HFFc6 (cell line): ENCODE measurements at places on chromosomes 5 and 9.

DNA sequence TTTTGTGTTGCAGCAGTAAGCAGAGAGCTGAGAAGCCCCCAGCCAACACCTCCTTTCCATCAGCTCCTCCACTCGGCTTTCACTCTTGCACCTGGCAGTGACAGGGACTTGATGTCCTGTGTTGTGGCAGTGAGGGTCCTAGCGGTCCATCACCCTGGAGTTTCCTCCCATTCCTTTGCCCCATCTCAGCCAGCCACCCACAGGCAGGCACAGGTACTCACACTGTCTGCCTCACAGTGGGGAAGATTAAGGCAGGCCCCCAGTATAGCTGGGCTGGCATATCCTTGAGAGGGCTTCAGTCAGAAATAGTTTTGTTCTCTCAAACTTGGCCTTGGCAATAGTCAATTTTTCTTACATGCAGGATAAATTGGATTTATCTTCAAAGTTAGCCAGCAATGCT, 362.7 kb downstream of the GADD45G start:
- no peaks in the 10 kb centered on the region for H3K4me1 ChIP-seq
- H3K36me3 ChIP-seq, result no peaks in the 10 kb centered on the region; the same call in 1 of the 2 replicates
- no peak for DNase-seq
- H3K4me3 ChIP-seq, result no peak overlapping the region

- H3K36me3 ChIP-seq, result no peaks in the 10 kb centered on the region
- no peak for DNase-seq
- peaks cover 21% of the 10 kb centered on the region for H3K27me3 ChIP-seq
- no peak overlapping the region for H3K4me3 ChIP-seq
- H3K27ac ChIP-seq, result no peak overlapping the region
Measured at GRCh38 chr9:75198436-75198835, 110.1 kb downstream of the OSTF1 start.

GRCh38 chr5:174412941-174413340, 311.4 kb upstream of the MSX2 start:
- H3K27ac ChIP-seq, result no peak overlapping the region
- H3K4me3 ChIP-seq, result no peak overlapping the region
- no peaks in the 10 kb centered on the region for H3K27me3 ChIP-seq
- no peak for DNase-seq

- H3K4me3 ChIP-seq, result no peak overlapping the region
- peaks cover 23% of the 10 kb centered on the region for H3K4me1 ChIP-seq
- H3K36me3 ChIP-seq, result 0 out of 2 replicates have a peak, but pooled peaks cover 5% of the 10 kb centered on the region
- no peak for DNase-seq
- no peaks in the 10 kb centered on the region; the same call in 1 of the 2 replicates for H3K27me3 ChIP-seq
Measured at GRCh38 chr5:167688341-167689130, 602.9 kb upstream of the WWC1 start.

GRCh38 chr9:68887232-68887631, 126.7 kb downstream of the PRKACG start:
- H3K4me3 ChIP-seq, result no peak overlapping the region
- peaks cover 2% of the 10 kb centered on the region; the same call in 1 of the 2 replicates for H3K27me3 ChIP-seq
- H3K4me1 ChIP-seq, result no peaks in the 10 kb centered on the region

DNA sequence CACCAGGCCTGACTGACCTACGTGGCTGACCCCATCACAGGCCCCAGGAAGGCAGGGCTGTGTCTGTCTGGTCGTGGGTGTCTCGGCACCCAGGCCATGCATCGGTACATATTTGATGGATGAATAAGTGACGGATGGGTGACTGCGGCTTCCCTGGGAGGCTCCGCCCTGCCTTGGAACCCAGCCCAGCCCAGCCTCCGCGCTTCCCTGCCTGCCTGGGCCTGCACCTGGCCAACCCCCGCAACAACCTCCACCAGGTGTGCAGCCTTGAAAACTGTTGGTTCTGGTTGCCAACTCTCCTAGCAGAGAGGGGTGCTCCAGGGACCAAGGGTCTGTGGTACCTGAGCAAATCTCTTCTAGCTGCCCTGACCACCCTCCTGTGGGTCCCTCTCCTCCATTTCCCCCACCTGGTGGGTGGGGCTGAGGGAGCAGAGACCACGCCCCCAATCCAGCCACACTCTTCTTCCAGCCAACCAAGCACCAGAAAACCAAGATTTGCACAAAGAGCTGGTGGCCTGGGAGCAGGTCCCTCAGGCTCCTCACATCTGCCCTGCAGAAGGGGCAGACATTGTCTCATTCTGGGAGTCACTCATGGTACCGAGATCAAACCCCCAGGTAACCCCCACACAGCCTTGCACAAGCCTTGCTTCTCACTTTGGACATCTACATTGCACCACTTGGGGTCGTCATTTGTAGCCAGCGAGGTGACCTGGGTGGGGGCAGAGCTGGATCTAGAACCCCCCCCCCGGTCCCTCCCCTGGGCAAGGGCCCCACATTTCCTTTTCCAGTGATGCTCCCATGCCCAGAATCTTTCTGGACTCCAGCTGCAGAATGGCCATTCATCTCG, 100.6 kb upstream of the IER5L start:
- no peaks in the 10 kb centered on the region for H3K36me3 ChIP-seq
- no peak overlapping the region for H3K4me3 ChIP-seq
- H3K4me1 ChIP-seq, result peaks cover 19% of the 10 kb centered on the region
- H3K27ac ChIP-seq, result no peak overlapping the region
- peaks cover 7% of the 10 kb centered on the region for H3K27me3 ChIP-seq

GRCh38 chr9:123712399-123712798, 217.5 kb downstream of the DENND1A start:
- no peaks in the 10 kb centered on the region for H3K36me3 ChIP-seq
- peaks cover 4% of the 10 kb centered on the region; the same call in 1 of the 2 replicates for H3K27me3 ChIP-seq
- peak; percentile 4 for DNase-seq
- no peak overlapping the region for H3K4me3 ChIP-seq
- peaks cover 32% of the 10 kb centered on the region for H3K4me1 ChIP-seq

DNA sequence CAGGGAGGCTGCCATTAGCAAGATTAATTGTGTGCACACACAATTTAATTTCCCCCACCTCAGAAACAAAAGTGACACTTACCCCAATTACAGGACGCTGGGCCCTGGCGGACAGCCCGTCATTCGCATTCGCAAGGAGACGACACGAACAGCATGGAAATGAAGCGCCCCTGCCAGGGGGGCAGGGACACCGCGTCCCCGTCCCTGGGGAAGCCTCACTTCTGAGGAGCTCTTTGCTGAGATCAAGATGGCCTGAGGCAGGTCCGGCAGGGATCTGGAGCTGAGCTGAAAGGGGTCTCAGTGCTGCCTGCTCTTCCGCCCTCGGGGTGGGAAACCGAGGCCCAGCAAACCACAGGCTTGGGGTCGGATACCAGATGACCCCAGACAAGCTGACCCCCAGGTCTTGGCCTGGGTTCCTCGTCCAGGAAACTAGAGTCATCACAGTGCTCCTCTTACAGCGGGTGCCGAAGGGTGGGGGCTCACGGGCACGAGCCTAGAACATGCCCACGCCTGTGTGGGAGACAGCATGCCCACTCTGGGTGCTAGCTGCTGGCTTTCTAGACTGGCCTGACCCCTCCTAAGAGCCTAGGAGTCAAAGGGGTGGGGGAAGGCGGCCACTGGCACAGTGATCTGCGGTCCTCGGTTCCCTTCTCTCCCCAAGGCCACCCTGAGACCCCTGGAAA, 103.2 kb downstream of the VAV2 start:
- H3K27me3 ChIP-seq, result peaks cover 4% of the 10 kb centered on the region; the same call in 1 of the 2 replicates
- no peak overlapping the region for H3K4me3 ChIP-seq
- no peak for DNase-seq
- peaks cover 7% of the 10 kb centered on the region for H3K4me1 ChIP-seq
- H3K36me3 ChIP-seq, result no peaks in the 10 kb centered on the region
- no peak overlapping the region for H3K27ac ChIP-seq

- no peak overlapping the region for H3K27ac ChIP-seq
- H3K36me3 ChIP-seq, result no peaks in the 10 kb centered on the region
- DNase-seq, result no peak
- no peak overlapping the region for H3K4me3 ChIP-seq
- no peaks in the 10 kb centered on the region for H3K27me3 ChIP-seq
- H3K4me1 ChIP-seq, result no peaks in the 10 kb centered on the region
Measured at GRCh38 chr9:119861842-119862241, 492.6 kb upstream of the BRINP1 start.

DNA sequence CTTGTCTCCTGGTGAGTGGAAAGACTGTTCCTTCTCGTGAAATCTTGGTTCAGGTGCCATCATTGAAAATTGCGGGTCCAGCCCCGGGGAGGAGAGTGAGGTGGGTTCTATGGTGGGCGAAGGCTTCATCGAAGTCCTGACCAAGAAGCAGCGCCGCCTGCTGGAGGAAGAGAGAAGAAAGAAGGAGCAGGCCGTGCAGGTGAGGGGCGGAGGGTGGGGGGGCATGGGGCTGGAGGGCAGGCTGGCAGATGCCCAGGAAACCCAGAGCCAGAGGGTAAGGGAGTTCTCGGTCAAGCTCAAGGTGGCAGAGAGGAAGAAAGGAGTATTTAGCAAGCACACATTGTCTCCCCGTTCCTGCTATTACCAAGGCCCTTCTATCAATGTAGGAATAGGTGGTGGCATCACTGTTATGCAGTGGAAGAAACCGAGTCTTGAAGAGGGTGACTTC, 24.3 kb upstream of the POMT1 start:
- H3K36me3 ChIP-seq, result peaks cover 13% of the 10 kb centered on the region; the same call in 1 of the 2 replicates
- DNase-seq, result no peak
- H3K27ac ChIP-seq, result 0 out of 2 replicates have a peak overlapping the region, but pooled peaks have one; percentile 4
- H3K4me1 ChIP-seq, result no peaks in the 10 kb centered on the region
- peaks cover 11% of the 10 kb centered on the region for H3K27me3 ChIP-seq
- no peak overlapping the region for H3K4me3 ChIP-seq

GRCh38 chr5:138601444-138601843, 26.2 kb upstream of the HSPA9 start:
- H3K36me3 ChIP-seq, result no peaks in the 10 kb centered on the region
- peak overlapping the region; percentile 70 for H3K27ac ChIP-seq
- H3K4me3 ChIP-seq, result no peak overlapping the region
- H3K27me3 ChIP-seq, result peaks cover 28% of the 10 kb centered on the region
- peaks cover 11% of the 10 kb centered on the region for H3K4me1 ChIP-seq
- DNase-seq, result peak; percentile 79

- no peaks in the 10 kb centered on the region for H3K36me3 ChIP-seq
- H3K4me1 ChIP-seq, result no peaks in the 10 kb centered on the region
- DNase-seq, result no peak
Measured at GRCh38 chr5:139976703-139977102, 66.4 kb downstream of the NRG2 start.

- peaks cover 4% of the 10 kb centered on the region; the same call in 1 of the 2 replicates for H3K4me1 ChIP-seq
- no peaks in the 10 kb centered on the region for H3K36me3 ChIP-seq
- DNase-seq, result no peak
- H3K4me3 ChIP-seq, result no peak overlapping the region
- H3K27me3 ChIP-seq, result peaks cover 3% of the 10 kb centered on the region; the same call in 1 of the 2 replicates
- H3K27ac ChIP-seq, result no peak overlapping the region
Measured at GRCh38 chr5:10866913-10867312, 105.9 kb upstream of the DAP start.

- no peak for DNase-seq
- H3K27ac ChIP-seq, result no peak overlapping the region
- no peaks in the 10 kb centered on the region for H3K4me1 ChIP-seq
- H3K27me3 ChIP-seq, result no peaks in the 10 kb centered on the region
- no peaks in the 10 kb centered on the region for H3K36me3 ChIP-seq
- H3K4me3 ChIP-seq, result no peak overlapping the region
Measured at GRCh38 chr5:54103871-54104270, 206.5 kb downstream of the ARL15 start.

DNA sequence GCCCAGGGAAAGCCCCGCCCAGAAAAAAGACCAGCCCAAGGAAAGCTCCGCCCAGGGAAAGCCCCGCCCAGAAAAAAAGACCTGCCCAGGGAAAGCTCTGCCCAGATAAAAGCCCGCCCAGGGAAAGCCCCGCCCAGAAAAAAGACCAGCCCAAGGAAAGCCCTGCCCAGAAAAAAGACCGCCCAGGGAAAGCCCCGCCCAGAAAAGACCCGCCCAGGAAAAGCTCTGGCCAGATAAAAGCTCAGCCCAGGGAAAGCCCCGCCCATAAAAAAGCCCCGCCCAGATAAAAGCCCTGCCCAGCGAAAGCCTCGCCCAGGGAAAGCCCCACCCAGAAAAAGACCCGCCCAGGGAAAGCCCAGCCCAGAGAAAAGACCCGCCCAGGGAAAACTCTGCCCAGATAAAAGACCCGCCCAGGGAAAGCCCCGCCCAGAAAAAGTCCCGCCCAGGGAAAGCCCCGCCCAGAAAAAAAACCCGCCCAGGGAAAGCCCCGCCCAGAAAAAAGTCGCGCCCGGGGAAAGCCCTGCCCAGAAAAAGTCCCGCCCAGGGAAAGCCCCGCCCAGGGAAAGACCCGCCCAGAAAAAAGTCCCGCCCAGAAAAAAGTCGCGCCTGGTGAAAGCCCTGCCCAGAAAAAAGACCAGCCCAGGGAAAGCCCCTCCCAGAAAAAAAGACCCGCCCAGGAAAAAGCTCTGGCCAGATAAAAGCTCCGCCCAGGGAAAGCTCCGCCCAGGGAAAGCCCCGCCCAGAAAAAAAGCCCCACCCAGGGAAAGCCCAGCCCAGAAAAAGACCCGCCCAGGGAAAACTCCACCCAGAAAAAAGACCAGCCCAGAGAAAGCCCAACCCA, 11.9 kb downstream of the GRIN1 start:
- peaks cover 1% of the 10 kb centered on the region for H3K27me3 ChIP-seq
- H3K27ac ChIP-seq, result no peak overlapping the region
- DNase-seq, result peak; percentile 17
- H3K36me3 ChIP-seq, result no peaks in the 10 kb centered on the region
- H3K4me1 ChIP-seq, result no peaks in the 10 kb centered on the region
- H3K4me3 ChIP-seq, result no peak overlapping the region

GRCh38 chr9:93216073-93216365, 32.1 kb downstream of the WNK2 start:
- no peaks in the 10 kb centered on the region for H3K27me3 ChIP-seq
- no peak overlapping the region for H3K4me3 ChIP-seq
- H3K27ac ChIP-seq, result no peak overlapping the region
- no peak for DNase-seq

- H3K36me3 ChIP-seq, result peaks cover 46% of the 10 kb centered on the region
- H3K27ac ChIP-seq, result peak overlapping the region; percentile 88
- H3K4me3 ChIP-seq, result peak overlapping the region; percentile 36
- DNase-seq, result peak; percentile 43
- peaks cover 4% of the 10 kb centered on the region; the same call in 1 of the 2 replicates for H3K27me3 ChIP-seq
- H3K4me1 ChIP-seq, result peaks cover 84% of the 10 kb centered on the region
Measured at GRCh38 chr5:151150471-151151262, 6.9 kb downstream of the ANXA6 start.

- no peaks in the 10 kb centered on the region for H3K27me3 ChIP-seq
- no peak overlapping the region for H3K27ac ChIP-seq
- DNase-seq, result no peak
- no peaks in the 10 kb centered on the region for H3K4me1 ChIP-seq
- no peak overlapping the region for H3K4me3 ChIP-seq
- H3K36me3 ChIP-seq, result no peaks in the 10 kb centered on the region
Measured at GRCh38 chr5:24720743-24721142, 76.0 kb upstream of the CDH10 start.
